NCI-H1105 treated with DMSO at 0.1 percent for 48 hours (cell line): ENCODE measurements at places on chromosomes 12 and 14.

- DNase-seq: no peak
These were observed 236.4 kb downstream of the PAWR start for GRCh38 chr12:79454338-79454843.

- no peak for DNase-seq
These were observed 9.1 kb upstream of the ERC1 start for GRCh38 chr12:981961-982360.

DNA sequence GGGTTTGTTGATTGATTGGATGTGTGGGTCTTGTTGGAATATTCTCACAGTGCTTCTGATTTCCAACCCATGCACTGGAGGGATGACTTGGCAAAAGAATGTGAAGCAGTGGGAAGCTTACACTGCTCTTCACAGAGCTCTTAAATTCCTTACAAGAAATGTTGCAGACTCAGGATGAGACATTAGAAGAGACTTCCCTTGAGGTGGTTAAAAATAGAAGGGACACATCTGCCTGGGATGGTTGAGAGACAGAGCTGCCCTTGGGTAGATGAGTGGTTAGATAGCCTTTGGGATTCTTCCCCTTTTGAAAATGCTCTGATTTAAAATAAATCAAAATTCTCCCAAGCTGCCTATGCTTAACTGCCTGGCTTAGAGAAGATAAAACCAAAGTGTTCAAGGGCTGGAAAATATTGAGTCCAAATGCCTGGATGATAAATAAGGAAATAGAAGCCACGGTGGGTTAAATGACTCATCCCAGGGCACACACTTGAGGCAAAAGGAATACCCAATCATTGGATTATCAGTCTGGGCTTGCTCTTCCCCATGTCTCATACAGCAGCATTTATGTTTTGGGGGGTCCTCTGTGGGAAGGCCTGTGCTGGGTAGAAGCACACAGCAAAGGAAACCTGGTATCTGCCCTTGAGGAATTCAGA, 264.3 kb downstream of the AKAP6 start:
- no peak for DNase-seq

DNA sequence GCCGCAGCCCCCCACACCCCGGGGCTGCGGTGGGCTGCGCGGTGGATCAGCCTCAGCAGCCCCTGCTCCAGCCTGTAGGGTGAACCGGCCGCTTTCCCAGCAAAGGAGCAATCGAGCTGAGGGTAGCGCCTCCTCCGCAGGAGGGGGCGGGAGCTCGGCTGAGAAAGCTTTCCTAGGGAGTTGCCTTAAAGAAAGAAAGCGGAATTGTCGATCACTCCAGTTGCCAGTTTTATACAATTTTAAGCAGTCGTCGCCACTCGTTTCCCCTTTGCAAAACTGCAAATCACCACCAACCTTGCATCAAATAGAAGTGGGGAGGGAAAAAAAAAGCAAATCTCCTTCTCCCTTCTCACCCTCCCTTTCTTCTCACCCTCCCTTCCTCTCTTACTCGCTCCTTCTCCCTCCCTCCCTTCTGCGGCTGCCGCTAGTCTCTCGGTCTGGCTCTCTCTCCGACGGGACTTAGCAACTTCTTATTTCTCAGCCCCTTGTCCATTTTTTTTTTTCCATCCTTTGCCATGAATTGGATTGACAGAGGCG, at the start of gene PDE3A:
Gene PDE3A, plus strand, starts transcription at position 424 of the 537 bp plus-strand sequence. CDS start 748 bp downstream, outside the sequence.
- DNase-seq: peak; percentile 45

DNA sequence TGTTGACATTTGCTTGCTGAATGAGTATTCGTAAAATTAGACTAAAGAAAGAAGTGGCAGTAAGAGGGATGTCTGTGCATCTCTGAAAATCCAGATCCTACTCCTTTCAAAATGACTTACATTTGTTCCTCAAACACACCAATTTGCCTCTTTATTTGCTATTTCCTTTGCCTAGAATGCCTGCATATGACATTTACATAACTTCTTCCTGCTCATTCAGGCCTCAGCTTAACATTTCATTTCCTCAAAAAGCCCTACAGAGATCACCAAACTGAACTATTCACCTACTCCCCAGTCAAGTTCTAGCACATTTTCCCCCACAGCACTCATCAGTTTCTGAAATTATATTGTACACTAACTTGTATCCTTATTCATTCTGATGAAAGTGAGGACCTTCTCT, 907.2 kb downstream of the LRFN5 start:
- no peak for DNase-seq

DNA sequence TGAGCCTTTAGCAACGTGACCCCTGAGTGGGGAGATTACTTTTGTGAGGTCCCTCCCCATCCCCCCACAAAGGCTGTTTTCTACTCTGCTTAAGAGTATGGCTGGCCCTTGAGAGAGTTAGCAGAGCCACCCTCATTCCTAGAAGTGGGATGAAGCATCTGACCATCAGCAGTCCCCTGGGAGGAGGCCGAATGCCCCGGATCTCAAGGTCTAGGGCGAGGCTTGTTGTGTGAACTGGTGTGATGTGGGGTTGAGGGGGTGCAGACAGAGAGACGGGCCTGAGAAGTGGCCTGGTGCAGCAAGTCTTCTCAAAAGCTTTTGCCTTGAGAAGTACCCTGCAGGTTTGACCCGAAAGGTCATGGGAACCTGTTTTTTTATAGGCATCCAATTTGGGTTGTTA, 153.0 kb upstream of the FKBP4 start:
- no peak for DNase-seq

DNA sequence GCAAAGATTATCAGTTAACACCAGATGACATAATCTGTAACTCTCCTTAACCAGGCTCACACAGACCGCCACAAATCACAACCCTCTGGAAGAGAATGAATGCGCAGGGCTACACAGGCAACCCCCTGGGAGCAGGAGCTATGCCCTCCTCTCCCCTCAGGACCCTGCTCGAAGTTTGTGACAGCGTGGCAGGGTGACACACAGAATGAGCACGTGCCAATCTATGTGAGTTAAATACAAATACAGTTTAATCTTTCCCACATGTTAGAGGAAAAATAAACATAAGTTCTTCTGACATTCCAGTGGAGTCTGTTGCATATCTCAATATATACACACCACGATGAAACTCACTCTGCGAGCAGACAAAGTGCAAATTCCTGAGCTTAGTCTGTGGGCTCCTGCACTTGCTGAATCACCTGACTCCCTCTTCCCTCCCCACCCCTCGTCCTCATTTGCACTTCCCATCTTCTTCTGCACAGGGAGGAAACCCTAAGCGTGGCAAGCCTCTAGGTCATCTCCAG, 37.6 kb downstream of the BCAT1 start:
- no peak for DNase-seq

DNA sequence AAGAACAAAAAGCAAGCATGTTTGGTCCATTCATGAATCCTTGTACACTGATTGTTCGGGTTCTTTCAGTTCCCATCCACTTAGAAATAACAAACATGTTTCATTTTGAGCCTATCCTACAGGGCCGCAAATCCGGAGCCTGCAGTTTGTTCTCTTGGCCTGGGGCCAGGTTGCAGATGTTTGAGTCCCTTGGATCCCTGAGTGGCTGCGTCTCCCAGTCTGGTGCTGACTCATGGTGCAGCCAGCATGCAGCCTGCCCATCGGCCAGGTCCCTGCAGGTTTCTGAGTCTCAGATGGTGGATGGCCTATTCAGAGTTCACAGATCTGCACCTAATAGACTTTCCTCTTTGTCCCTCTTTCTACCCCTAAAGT, 1.9 kb upstream of the DYNC1H1 start:
- DNase-seq: peak; percentile 43

DNA sequence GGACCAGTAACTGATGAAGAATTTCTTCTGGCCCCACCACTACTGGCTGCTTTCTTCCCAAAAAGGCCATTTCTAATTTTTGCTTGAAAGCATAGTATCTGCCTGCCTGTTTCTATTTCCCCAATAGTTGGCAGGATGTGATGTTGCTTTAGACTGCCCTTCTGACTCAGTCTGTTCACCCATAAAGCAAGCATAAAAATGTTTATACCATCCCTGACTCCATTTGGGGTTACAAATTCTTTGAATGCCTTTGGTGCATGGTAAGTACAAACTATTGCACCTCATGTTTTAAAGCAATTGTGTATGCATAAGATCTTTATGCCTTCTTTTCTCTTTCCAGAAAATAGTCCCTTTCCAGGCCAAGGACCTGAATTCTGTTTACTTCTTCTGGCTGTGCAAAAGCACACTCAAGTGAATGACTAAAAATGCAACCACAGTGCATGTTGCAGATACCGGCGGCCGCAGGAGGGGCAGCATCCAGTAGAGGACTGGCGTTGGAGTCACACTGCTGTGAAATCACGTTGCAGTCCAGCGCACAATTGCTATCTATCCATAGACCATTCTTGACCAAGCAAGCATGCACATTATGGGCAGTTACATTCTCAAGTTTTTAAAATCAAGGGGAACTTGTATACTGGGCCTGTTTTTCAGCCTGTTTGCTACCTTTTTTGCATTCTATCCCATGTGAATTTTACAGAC, 82.4 kb downstream of the SLC5A8 start:
- no peak for DNase-seq

- no peak for DNase-seq
These were observed 12.8 kb downstream of the ADGRD1 start for GRCh38 chr12:130966443-130967030.

- DNase-seq: peak; percentile 9
These were observed 280.5 kb downstream of the DPF3 start for GRCh38 chr14:72613231-72613974.

DNA sequence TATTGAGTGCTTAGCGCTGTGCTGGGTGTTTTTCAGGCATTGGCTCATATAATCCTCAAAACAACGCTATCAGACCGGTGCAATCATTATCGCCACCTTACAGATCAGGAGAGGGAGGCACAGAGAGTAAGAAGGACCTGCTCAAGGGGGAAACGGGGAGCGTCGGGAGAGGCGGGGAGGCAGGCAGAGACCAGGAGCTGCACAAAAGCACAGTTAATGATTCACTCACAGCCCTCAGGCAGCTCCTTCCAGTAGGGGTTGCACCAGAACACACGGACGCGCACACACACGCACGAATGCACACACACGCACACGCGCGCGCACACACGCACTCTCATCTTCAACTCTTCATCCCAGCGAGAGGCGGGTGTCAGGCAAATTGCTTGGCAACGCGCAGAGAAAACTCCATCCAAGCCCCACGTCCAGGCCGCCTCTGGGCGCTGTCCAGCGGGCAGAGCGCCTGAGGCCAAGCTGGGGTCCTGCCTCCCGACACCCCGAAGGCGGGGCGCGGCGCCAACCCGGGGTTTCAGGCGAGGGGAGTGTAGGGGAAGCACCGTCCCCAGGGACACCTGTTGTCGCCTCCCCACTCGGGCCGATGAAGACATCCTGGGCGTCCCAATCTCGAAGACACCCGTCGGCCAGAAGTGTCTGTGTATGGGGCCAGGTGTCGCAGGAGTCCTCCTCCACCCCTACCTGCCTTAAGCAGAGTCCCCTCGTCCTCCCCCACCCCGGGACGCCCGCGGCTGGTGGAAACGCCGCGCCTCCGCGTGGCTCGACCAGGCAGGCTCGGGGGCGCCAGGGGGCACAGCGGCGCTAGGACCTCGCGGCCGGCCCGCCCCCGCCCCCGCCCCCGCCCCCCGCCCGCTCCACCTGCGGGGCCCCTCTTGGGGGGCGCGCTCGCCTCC, 35.5 kb upstream of the STON2 start:
- peak; percentile 90 for DNase-seq

DNA sequence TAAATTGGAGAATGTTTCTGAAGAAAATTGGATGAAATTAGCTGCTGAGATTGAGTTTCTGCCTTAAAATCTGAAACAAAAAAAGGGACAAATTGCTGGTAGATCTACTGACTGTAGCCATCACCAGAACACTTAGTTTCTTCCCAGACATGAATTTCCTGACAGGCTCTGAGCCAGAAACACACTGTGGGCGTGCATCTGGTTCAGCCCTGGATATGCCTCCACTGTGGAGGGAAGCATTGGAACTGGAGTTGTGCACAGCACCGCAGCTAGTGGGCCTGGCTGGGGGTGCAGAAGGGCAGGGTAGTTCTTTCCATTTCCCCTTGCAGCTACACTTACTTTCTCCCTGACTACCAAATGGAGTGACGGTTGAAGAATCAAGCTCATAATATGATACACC, 31.2 kb downstream of the CREBL2 start:
- DNase-seq: no peak

GRCh38 chr12:77606348-77606747, 224.3 kb upstream of the NAV3 start:
- no peak for DNase-seq

DNA sequence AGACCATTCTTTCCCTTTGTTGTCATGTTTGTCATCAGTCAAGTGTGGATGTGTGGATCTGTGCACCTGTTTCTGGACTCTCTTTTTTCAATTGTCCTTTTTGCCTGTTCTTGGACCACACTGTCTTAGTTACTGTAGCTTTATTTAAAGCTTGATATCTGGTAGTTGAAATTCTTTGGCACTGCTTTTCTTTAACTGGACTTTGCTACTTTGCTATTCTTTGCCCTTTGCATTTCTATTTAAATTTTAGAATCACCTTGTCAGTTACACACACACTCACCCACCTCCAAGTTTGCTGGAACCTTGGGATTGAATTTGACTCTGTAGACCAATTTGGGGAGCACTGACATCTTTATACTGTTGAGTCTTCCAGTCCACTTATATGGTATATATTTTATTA, 61.5 kb downstream of the VRK1 start:
- no peak for DNase-seq

DNA sequence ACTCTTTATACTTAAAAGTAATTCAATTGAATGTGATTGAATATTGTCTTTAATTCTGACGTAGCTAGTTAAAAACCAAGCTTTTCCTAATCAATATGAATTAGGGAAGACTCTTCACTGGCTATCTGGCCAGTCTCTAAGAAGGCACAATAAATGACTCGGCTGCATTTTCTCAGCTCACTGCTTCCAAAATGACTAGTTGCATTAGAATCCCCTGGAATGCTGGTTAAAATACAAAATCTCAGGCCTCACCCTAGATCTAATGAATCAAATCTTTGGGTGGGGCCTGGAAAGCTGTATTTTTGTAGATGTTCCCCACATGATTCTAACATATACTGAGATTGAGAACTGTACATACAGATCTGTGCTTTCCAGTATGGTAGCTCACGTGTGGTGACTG, 242.1 kb downstream of the CHST11 start:
- DNase-seq: no peak

GRCh38 chr14:32028599-32028998, 48.5 kb upstream of the ARHGAP5 start:
- DNase-seq: no peak

GRCh38 chr12:10220398-10221077, 7.9 kb downstream of the GABARAPL1 start:
- no peak for DNase-seq
